T follicular helper cell (primary cell): ENCODE measurements at places on chromosomes 4 and X.

GRCh38 chrX:140475025-140475424 lies 29.8 kb downstream of the SOX3 start:
- no peak for DNase-seq

GRCh38 chrX:130155564-130155963 lies 10.1 kb downstream of the AIFM1 start:
- DNase-seq, result no peak

- DNase-seq, result no peak
Observed at GRCh38 chr4:149050840-149051239, 608.6 kb upstream of the NR3C2 start.

- DNase-seq, result no peak
Observed at GRCh38 chr4:78788007-78788889, 12.1 kb downstream of the BMP2K start.

GRCh38 chr4:66562276-66562806 lies 892.1 kb upstream of the EPHA5 start:
- DNase-seq, result no peak

GRCh38 chr4:76256032-76256431 lies 4.5 kb downstream of the FAM47E start:
- DNase-seq, result no peak

GRCh38 chr4:75655562-75655961 lies 17.6 kb downstream of the G3BP2 start:
- no peak for DNase-seq

GRCh38 chrX:4690521-4690920 lies 977.1 kb upstream of the PRKX start:
- no peak for DNase-seq
